ENCODE measurements at places on chromosomes 7 and 10. TPM values are rescaled to one million over a fixed set of nuclear protein-coding genes. Genes with fewer than 3 reads are reported as not detected.

DNA sequence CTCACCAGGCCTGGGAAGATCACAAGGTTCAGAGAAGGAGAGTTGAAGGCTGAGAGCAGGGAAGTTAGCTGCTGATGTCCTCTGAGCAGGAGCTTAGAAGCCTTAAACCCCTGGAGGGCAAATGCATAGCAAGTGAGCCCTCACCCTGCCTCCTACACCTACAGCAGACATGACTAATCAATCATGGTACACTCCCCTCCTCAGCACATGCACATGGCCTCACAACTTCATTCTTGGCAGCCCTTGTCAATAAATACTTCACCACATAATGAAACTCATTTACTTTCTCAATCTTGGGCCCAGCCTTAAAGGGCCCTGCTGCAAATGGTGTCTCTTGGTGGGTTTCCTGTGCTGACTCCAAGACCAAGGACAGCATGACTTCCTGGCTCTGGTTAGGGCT is 12.9 kb downstream of the MMRN2 start:
- DNase-seq: no peak

Gene CCDC136
- total RNA-seq: 6.2 TPM

GRCh38 chr7:142771353-142771723 is 568 bp downstream of the PRSS2 start:
- DNase-seq: no peak

Gene NXPH1
- not detected for total RNA-seq

GRCh38 chr10:33277135-33277536 is 57.3 kb downstream of the NRP1 start:
- DNase-seq: peak; percentile 29

Gene OLAH
- total RNA-seq: not detected

Gene CYP2C19
- total RNA-seq: 43.2 TPM

- no peak for DNase-seq
Observed at GRCh38 chr7:134450294-134451000, 8.5 kb downstream of the AKR1B1 start.

- no peak for DNase-seq
Observed at GRCh38 chr10:71971311-71971731, 7.1 kb downstream of the CHST3 start.

DNA sequence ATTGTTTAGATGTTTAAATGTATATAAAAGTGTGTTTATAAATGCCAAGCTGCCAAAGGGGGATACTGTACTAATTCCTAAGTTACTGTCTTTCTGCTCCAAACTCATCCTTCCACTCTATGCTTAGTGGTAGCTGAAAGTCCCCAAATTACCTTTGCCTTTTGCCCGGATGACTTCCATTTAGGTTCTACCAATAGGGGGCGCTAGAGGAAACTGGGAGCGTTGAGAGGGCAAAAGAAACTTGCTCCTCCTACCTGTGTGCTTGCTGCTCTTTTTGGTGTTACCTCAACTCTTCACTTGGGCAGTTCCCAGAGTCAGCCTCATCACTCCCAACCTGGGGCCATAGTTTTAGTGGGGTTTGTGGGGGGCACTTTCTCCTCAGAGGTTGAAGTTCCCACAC is 5.9 kb upstream of the OR2A25 start:
- DNase-seq: no peak

- peak; percentile 53 for DNase-seq
Observed at GRCh38 chr7:44264221-44264931, 61.0 kb downstream of the CAMK2B start.

DNA sequence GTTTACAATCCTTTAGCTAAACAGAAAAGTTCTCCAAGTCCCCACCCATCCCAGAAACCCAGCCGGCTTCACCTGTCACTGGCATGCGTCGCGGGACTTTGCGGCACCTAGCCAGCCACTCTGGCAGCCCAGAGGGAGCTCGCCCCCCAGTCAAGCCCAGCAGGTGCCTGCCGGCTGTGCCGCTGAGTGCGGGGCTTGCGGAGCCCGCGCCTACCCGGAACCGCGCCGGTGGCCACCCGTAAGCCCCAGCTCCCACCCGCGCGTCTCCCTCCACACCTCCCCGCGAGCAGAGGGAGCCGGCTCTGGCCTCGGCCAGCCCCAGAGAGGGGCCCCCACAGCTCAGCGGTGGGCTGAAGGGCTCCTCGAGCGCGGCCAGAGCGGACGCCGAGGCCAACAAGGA is 446.1 kb downstream of the GRM8 start:
- DNase-seq: no peak

GRCh38 chr7:28435732-28436378 is 23.5 kb downstream of the CREB5 start:
- DNase-seq: no peak

DNA sequence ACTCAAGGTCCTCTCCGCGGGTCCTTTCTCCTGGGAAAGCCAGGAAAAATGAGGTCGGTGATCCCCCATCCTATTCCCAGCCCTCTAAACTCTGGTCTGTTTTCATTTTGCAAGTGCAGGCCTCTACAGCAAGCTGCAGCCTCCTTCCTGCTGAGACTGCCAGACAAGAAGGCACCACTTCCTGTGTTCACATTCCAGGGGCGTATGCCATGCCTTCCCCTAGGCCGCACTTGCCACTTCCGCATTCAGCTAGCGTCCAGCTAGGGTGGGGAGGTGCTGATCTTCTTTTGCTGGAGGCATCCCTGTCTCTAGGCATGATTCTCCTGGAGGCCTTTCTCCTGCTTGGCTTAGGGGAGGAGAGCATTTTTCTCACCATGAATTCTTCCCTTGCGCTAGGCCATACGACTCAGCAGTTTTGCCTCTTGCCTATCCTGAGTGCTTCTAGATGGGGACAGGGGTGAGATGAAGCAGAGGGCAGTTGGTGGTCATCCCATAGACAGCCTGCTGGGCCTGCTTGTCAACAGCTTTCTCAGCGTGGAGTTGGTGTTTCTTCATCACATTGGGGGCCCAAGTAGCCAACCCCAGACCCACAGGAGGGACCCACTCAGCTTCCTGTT is 328.9 kb downstream of the RPS24 start:
- no peak for DNase-seq

DNA sequence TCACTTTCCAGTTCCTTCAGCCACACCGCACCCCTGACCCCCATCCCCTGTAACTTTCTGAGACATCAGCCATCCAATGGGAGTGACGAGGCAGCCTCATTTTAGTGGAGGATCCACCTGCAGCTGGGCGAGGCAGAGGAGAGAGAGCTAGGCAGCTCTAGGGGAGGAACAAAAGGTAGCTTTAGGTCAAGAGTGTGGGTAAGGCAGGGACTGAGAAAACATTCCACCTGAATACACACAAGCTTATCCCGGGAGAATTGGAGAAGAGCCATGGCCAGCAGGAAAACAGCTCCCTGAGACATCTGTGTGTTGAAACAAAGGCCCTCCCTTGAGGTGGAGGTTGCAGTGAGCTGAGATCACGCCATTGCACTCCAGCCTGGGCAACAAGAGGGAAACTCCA is 6.7 kb upstream of the KLRG2 start:
- DNase-seq: peak; percentile 79

Gene ABCA13
- not detected for total RNA-seq

GRCh38 chr7:20797042-20797461 is 10.4 kb upstream of the SP8 start:
- peak; percentile 35 for DNase-seq

DNA sequence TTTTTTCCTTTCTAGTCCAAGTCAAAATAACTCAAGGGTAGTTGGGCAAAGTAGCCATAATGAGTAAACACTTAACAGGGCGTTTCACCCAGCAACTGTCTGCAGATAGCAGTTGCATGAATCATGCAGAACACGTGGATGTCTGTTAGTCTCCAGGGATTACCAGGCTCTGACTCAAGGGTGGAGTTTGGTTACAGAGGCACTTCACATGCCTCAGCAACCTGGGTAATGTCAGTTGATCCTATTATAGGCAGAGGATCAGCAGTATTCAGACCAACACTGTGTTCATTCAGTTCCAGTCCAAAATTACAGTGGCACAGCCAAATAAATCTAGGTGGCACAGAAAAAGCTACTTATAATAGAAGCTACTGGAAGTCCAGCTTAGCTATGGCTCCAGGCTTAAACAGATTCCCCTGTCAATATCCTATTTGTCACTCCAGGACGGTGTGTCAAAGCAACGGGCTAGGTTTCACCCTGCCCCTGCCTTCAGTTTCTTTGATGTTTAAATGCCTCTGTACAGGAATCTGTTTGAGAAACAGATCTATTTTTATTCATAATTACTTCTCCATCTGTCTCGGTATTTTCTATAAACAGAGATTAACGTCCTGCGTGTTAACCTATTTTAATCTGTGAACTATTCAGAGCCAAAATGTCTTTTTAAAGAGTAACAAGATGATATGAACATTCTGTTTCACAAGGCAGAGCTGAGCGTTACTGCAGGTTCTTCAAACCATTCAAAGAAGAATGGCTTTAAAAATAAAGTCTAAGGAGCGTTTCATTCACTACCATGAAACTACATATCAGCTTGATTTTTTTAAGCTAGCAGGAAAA is 162.6 kb upstream of the AKR1E2 start:
- peak; percentile 92 for DNase-seq

Gene TAS2R41
- total RNA-seq: not detected

DNA sequence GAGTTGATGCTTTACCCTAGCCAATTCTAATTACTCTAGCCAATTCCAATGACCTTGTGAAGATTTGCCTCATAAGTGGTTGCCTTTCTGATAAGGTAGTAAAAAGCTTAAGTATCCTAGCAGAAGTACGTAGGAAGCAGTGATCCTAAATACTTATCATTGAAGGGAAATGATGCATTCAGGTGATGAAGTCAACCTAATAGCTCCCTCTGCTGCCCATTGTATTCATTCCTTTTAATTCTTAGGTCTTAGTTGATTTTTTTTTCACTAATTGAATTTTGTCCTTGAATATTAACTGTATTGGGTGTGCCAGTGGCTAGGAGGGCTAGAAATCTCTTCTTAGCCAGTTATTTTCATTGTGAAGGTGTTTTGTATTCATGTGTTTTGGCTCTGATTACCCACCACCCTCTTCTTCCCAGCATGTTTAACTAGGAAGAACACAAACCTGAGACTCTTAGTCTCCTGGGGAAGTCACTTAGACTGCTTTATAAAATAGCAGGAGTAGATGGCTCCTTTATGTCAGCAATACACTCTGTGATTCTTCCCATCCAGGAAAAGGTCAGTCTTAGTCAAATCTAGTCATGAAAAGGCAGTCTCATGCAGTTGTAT is 46.3 kb downstream of the PLEKHA8 start:
- DNase-seq: no peak

DNA sequence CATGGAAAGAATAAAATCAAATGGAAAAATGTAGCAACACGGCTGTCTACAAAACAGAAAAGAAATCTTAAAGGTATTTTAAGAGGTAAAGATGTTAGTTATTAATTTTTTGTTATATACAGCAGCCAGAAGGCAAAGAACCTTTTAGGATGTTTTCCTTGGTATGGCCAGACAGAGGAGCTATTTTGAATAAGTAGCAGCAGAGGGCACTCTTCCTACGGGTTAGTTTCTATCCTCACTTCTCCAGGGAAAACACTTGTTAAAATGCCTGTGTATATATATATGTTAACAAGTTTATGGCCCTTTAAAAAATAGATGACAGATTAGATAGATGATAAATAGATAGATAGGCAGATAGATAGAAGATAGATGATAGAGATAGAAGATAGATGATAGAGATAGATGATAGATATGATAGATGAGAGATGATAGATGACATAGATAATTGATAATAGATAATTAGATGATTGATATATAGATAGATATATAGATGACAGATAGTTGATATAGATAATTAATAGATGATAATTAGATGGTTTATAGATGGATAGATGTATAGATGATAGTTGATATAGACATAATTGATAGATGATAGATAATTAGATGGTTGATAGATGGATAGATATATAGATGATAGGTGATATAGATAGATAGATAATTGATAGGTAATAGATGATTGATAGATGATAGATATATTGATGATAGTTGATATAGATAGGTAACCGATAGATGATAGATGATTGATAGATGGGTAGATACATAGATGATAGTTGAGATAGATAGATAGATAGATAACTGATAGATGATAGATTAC is 57.8 kb upstream of the WIPF3 start:
- DNase-seq: peak; percentile 70

Gene CPA5
- total RNA-seq: not detected

DNA sequence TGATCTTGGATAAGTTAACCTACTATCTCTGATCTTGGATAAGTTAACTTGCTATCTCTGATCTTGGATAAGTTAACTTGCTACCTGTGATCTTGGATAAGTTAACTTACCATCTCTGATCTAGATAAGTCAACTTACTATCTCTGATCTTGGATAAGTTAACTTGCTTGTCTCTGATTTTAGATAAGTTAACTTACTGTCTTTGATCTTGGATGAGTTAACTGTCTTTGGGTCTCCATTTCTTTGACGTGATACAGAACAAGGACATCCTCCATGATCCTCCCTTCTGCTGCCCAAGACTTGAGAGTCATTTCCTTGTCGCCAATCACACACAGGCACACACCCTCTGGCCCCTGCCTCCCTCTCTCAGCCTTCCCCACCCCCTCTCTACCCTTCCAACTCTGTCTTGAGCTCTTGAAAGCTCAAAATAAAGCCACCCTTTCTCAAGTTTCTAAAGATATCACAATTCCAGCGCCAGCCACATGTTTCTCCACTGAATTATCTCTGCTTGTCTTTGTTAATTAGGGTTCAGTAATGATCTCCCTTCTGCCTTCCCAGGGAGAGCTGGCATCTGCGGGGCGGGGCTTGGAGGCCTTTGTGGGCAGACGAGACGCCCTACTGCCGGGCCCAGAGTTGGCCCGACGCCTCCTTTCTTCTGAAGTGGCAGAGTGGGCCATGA is 85.1 kb upstream of the GTF2I start:
- peak; percentile 34 for DNase-seq

- no peak for DNase-seq
Observed at GRCh38 chr10:65548001-65548400, 1377.8 kb upstream of the LRRTM3 start.

DNA sequence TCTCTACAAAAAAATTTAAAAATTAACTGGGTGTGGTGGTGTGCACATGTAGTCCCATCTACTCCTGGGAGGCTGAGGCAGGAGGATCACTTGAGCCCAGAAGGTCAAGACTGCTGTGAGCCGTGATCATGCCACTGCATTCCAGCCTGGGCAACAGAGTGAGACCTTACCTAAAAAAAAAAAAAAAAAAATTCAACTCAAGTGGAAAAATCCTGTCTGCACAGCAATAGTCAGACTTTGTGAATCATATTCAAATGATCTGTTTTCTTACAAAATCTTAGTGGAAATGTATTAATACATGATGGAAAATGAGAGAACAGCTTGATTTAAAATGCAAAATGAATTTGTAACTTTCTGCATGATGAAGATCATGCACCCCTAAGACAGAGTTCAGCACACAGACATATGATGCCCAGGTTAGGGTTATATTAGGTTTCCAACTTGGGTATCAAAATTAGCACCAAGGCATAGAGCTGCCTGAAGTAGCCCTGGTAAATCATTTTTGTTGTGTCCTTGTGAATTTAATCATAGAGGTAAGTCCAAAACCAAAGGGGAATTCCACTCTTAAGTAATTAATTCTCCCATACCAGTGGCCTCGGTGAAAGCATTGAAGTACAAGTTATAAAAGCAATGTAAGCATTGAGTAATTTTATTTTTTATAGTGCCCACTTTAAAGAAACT is 93.8 kb downstream of the ADD3 start:
- no peak for DNase-seq

Gene SMKR1
- not detected for total RNA-seq

- peak; percentile 45 for DNase-seq
Observed at GRCh38 chr7:23332193-23332592, 33.1 kb downstream of the MALSU1 start.

Gene H2BK1
- total RNA-seq: not detected

- no peak for DNase-seq
Observed at GRCh38 chr10:80579181-80579763, 41.6 kb downstream of the SH2D4B start.

Gene CTNNA3
- 9.8 TPM for total RNA-seq

GRCh38 chr7:131546126-131546525 is 10.3 kb downstream of the PODXL start:
- DNase-seq: peak; percentile 53

GRCh38 chr10:29517352-29517923 is 117.3 kb downstream of the SVIL start:
- DNase-seq: no peak
